ENCODE measurements at places on chromosomes 12 and 14. TPM values are rescaled to one million over a fixed set of nuclear protein-coding genes. Genes with fewer than 3 reads are reported as not detected.

ITGA7 gene
- total RNA-seq = 16.5 TPM

NFE2 gene
- total RNA-seq = not detected

PMEL gene
- total RNA-seq = 3.4 TPM

KRT4 gene
- not detected for total RNA-seq

HOXC10 gene
- total RNA-seq = not detected

STON2 gene
- 17.1 TPM for total RNA-seq

DNA sequence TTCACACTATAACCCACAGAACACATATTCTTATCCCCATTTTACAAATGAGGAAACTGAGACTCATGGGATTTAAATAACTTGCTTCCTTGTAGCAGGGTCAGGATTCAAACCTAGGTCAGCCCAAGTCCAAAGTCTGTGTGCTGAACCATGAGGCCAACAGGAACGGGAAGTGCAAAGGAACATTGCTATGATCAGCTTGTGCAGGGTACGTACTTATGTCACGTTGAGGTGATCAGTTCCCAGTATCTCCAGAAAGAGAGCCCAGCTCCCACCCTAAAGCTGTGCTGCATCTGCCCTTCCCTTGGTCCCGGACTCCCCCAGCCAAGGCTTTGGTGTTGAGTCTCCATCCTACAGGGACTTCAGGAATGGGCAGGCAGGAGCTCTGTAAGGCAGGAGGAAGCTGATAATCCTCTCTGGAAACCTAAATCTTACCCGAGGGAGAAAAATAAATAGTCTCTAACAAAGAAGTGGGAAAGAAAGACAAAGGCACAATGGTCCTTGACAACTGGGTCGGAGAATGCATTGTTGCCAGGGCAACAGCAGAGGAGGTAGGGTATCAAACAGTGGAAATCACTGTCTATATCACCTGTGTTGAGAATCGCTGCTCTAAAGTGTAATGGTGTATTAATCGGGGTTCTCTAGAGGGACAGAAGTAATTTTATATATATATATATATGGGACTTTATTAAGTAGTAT is 82.5 kb upstream of the FICD start:
- no peak for DNase-seq

- DNase-seq = no peak
Measured at GRCh38 chr14:104598910-104599273, 5.7 kb downstream of the TMEM179 start.

DNA sequence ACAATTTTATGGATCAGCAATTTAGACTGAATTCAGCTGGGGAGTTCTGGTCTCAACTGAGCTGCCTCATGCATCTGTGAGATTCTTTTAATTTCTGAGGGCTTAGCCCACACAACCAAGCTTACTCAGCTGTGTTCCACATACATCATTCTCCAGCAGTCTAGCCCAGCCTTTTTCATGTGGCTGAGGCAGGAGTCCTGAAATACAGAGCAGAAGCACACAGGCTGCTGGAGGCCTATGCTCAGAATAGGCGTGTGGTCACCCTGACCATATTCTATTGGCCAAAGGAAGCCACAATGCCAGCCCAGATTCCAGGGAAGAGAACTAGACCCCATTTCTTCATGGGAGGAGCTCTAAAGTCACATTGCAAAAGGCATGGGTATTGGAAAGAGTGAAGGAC is 72.3 kb upstream of the DHRS4 start:
- DNase-seq = no peak

DNA sequence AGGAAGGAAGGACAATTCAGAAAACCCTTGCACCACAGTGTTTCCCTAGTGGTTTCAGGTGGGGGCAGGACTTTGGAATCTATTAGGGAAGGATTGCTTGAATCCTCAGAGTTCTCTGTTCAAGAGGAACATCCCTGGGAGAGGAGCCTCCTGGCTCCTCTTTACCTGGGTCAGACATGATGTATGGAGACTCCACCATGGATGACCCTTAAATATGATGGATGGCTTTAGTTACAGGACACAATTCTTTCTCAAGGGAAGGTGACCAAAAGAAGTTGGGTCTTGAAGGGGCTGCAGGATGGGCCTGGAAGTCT is 396.6 kb downstream of the NRXN3 start:
- no peak for DNase-seq

DNA sequence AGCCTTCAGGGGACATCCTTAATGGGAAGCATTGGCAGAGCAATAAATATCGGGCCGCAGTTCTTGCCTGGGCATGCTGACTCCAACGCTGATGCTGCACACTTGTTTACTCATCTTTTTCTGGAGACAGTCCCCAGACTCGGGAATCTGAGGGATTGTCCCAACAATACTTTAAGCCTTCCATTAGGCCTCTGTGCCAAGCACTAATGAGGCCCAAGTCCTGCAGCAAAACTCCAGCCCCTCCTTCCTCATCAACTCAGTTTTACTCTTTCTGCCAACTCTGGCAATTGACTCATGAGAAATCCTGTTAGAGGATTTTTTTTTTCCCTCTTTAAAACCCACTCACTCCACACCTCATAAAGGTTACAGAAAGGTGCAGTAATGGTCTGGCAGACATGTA is 233.4 kb upstream of the PELI2 start:
- no peak for DNase-seq

DNA sequence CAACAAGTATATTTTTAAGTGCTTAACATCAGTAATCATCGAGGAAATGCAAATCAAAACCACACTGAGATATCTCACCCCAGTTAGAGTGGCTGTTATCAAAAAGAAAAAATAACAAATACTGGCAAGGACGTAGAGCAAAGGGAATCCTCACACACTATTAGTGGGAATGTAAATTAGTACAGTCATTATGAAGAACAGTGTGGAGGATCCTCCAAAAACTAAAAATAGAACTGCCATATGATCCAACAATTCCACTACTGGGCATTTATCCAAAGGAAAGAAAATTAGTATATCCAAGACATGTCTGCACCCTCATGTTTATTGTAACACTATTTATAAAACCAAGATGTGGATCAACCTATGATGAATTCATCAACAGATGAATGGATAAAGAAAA is 149.0 kb upstream of the PWP1 start:
- no peak for DNase-seq

DNA sequence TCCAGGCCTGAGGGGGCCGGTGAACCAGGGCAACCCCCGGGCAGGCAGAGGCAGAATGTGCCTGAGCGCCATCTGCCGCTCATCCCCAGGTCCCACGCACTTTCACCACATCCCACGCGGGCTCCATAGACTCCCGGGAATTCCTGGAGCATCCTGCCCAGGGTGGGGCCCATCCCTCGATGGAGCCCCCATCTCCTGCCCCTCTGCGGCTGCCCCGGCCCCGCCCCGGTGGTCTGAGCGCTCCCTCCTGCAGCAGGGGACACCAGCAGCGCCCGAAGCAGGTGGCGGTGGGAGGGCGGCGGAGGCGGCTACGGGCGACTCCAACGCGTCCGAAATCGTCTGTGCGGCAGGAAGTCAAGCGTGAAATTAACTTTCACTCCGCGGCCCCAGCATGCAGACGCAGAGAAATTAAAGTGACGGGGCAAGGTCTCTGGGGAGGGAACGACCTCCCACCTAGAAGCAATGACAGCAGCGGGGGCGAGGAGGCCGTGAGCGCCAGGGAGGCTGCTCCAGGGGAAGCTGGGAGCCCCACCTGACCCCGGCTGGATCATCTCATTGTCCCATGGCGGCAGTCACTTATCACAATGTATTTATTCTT is 122.2 kb downstream of the NCOR2 start:
- no peak for DNase-seq

DNA sequence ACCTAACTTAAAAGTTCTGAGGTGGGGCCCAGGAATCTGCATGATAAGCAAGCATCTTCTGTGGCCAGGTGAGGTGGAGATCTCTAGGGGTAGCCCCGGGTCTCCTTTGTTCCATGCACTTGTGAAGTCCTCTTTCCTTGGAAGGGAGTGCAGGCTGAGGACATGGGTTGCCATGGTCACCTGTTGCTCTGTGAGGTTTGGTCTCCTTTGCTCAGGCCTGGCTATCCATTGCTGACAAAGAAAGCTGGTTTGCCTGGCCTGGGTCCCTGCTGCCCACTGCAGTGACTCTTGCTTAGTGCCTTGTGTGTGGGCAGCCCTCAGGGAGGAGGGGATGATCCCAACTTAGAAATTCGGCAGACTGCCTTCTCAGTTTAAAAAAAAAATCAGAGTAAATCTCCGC is 11.1 kb downstream of the NRXN3 start:
- no peak for DNase-seq

GRCh38 chr12:100895192-100895591 is 100.6 kb downstream of the ANO4 start:
- no peak for DNase-seq

DNA sequence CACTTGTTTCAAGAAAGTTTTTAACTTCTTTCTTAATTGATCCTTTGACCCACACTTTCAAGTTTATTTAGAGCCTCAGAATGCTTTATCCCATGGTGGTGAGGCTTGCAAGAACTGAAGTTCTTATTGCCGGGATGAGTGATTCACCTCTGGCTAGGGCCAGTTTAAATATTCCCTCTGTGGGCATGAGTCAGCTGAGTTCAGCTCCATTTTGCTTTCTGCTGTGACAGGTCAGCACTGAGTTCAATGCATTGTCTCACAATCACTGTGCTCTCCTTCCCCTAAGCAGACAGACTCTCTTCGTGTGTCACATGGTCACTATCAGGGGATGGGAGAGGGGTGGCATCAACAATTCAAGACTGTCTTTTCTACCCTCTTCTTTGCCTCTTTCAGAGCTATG is 514.6 kb upstream of the FBXO33 start:
- no peak for DNase-seq

- DNase-seq = no peak
Measured at GRCh38 chr12:39581592-39581991, 38.0 kb downstream of the ABCD2 start.

DNA sequence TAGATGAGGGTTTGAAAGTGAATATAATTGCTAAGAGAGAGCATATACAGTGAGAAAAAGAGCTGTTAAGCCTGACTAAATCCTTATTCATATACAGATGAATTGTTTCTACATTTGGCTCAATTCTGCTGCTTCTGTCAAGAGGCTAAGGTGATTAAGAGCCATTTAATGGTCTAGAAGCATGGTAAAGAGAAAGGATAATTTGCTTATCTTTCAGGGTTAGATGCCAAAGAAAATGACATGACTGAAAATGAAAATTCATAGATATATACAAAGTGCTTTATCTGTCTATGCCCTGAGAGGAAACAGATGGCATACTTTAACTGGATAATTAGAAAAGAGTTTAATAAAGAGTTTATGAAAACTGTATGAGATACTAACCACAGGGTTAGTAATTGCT is 834.9 kb downstream of the SLC6A15 start:
- DNase-seq = no peak
